ENCODE measurements at places on chromosomes 3 and 15.

DNA sequence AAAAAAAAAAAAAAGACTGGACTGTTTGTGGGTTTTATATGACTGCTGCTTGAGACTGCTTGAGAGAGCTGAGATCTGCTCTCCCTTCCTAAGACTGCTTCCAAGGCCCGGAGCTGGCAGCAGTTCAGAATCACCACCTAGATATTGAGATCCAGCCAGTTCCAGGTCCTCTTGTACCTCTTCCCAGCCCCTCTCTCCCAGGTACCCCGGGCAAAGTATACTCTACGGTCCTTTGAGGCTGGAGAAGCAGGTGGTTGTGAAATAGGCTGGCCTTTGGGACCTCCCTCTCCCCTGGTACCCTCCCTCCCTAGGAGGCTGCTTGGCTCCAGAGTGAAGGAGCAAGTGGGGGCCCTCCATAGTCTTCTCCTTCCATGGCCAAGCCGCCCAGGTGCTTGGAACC lies 12.6 kb upstream of the BAHD1 start:
- no peak for DNase-seq

DNA sequence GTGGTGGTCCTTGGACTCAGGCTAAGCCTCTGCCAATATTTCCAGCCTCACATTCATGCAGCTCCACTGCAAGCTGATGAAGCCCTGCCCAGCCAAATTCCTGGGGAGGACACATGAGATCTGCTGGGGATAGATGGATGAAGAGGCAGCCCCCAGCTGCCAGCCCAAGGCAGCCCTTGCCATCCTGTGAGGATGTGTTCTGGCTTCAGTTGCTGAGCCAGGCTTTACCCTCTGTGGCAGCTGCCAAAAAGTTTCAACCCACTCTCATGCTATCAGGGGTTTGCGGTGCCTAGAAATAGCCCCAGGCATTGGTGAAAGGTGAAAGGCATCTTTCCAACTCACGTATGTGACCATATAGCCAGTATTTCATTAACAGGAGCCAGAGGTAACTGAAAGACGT lies 37.6 kb downstream of the C2CD4A start:
- no peak for DNase-seq

- DNase-seq: no peak
Measured at GRCh38 chr3:112138219-112138969, 5.3 kb upstream of the GCSAM start.

DNA sequence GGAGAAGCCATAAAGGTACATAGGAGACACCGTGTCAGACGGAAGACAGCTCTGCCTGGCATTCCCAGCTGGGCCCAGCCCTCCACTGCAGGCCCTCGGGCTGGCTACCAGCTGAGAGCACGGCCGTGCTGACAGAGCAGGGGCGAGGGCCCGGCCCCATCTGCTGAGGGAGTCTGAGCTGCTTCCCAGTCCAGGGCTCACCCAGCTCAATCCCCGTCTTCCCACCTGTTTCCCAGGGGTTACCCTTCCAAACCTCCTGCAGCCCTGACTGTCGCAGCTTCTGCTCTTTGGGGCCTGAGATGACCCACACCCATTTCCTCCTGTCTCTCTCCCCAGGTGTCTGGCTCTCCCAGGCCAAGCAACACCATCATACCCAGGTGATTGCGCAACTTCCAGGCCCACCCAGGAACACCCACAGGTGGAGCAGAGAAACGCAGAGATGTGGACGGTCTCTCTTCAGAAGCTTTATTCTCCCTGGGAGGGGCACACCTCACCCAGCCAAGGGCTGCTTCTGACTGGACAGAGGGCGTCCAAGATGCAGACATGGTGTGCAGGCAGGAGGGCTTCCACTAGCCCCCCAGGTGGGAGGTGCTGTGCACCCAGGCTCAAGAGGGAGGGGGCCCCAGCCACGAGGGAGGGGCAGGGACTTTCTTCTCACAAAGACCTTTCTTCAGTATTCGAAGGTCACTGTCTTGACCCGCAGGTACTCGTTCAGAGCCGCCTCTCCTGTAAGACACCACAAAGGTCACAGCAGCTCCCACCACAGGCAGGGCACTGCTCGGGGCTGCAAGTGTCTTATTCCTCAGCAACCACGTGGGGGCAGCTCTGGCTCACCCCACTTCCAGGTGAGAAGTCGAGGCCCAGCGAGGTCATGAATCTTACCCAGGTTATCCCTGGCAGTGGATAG lies 19.4 kb upstream of the SLC41A3 start:
- peak; percentile 8 for DNase-seq

- DNase-seq: no peak
Measured at GRCh38 chr3:45677033-45677446, 12.2 kb upstream of the SACM1L start.

DNA sequence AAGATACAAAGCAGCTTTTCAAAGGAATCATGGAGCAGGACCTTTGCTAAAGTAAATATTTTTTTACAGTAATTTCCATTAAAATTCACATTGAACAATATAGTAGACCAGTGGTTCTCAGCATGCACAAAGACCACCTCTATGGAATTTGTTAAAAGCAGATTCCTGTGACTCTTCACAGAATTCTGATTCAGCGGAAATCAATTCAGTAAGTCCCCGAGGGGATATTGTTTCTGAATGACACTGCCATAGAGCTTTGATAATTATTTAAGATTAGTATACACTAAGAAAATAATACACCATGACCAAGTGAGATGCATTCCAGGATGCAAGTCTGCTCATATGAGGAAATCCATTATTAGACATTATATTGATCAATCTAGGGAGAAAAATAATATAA lies 161.9 kb upstream of the TNIK start:
- no peak for DNase-seq

GRCh38 chr3:124761935-124762660 lies 31.8 kb downstream of the UMPS start:
- no peak for DNase-seq

All from progenitor cell of endocrine pancreas (in vitro differentiated cells).